ENCODE measurements at places on chromosomes 3 and 15. TPM values are rescaled to one million over a fixed set of nuclear protein-coding genes. Genes with fewer than 3 reads are reported as not detected.

CPA3 gene
- not detected for total RNA-seq

IREB2 gene
- 6.5 TPM for total RNA-seq

VIPR1 gene
- 7.0 TPM for total RNA-seq

CELSR3 gene
- total RNA-seq = 1.1 TPM

CCDC191 gene
- total RNA-seq = 1.3 TPM

- no peak for DNase-seq
Measured at GRCh38 chr15:50774450-50774849, 8.9 kb upstream of the SPPL2A start.

- no peak for DNase-seq
Measured at GRCh38 chr3:128201158-128201755, 48.0 kb downstream of the EEFSEC start.

DNA sequence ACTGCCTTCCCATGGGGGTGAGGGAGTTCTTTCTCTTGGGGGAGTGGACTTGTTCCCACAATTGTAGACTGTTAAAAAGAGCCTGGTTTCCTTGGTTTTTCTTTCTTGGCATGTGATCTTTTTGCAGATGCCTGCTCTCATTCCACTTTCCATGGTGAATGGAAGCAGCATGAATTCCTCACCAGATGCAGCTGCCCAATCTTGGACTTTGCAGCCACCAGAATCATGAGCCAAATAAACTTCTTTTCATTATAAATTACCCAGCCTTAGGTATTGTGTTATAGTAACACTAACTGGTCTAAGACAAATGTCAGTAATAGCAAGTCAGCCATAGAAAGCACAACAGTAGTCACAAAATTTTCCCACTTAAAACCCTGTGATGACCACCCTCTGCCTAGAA, 260.5 kb upstream of the THBS1 start:
- no peak for DNase-seq

DNA sequence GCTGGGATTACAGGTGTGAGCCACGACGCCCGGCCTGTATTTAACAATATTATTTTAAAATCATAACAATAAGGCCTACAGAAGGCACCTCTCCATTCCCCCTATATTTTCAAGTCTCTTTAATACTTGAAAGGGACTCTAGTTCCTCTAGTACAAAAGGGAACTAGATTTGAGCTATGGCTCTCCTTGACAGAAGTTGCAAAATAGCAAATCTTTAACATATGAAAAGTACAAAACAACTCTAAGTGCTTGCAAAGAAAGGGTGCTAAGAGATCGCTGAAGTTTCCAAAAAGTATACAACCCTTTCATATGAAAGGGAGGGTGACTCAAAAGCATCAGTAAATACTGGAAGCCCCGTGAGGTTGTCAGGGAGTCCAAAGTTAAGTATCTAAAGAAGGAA, 23.8 kb downstream of the AP3S2 start:
- DNase-seq = no peak

DNA sequence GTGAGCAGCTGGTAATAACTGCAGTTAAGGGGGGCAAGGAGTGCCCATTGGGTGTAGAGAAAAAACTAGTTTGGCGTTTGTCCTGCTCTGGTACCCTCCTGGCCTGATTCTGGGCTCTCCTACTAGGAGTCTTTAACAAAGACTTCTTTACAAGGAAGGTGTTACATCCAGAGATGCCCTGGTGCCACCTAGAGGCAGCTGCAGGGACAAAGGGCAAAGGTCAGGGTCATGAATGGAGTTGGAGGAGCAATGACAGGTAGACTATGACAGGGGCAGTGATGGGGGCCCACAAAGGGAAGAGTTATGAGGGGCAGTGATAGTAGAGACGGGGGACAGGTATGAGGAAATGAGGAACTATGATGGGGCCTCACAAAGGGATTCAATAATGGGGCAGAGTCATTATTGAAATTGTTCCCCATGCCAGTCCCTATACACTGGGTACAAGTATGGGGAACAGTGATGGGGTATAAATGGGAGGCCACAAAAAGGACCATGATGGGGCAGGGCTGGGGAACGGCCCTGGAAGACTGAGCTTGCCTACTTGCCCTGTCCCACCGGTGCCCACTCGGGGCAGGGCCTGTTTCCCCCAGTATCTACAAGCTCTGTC, 7.9 kb downstream of the CCDC71 start:
- DNase-seq = peak; percentile 48

- DNase-seq = no peak
Measured at GRCh38 chr15:49438962-49439631, 16.1 kb downstream of the FGF7 start.

DNA sequence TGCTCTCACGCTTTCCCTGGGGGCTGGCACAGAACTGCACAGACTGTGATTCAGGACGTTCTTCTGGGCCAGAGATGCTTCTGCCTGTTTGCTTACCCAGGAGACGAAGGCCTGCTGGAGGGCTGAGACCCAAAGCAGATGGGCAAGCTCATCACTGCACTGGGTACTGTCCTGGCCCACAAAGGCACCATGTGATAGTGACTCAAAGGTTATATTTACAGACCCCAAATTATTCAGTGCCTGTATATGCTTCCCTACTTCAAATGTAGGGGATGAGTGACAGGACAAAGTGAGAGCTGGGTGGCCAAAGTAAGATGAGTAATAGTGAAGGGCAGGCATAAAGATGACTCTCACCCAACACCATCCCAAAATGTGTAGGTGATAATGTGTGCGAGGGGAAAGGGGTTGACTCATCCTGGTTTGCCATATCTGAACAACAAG, 127.4 kb downstream of the WDR76 start:
- DNase-seq = no peak

All from PC-3 (cell line).